ENCODE measurements at places on chromosomes 11 and 22.

DNA sequence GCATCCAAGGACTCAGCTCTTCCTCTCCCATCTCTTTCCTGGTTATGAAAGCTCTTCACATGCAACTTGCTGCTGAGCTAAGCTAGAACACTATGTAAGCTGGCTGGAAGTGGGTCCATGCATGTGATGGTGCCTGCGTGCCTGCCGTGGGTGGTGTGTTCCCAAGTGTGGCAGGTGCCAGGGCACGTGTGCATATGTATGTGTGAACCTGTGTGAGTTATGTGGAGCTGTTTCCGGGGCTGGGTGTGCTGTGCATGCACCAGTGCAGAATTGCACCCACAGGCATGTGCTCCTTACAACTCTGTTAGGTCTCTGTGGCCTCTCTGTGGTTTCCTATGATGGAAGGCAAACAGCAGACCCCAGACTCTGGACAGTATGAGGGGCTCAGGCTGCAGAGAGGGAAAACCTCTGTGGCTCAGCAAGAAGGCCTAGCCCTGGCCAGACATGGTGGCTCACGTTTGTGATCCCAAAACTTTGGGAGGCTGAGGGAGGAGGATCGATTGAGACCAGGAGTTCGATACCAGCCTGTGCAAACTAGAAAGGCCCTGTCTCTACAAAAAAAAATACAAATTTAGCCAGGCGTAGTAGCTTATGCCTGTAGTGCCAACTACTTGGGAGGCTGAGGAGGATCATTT, 4.1 kb upstream of the P2RY6 start:
- no peak for DNase-seq

DNA sequence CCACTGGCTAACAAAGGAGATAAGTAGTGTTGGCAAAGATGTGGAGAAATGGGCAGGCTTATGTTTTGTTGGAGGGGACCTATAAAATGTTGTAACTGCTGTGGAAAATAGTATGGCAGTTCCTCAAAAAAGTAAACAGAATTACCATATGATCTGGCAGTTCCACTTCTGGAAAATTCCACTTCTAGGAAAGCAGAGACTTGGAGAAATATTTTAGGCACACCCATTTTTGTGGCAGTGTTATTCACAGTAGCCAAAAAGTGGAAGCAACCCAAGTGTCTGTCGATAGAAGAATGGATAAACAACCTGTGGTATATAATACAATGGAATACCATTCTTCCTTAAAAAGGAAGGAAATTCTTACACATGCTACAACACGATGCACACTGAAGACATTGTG, 57.0 kb upstream of the ADORA2A start:
- DNase-seq = no peak

DNA sequence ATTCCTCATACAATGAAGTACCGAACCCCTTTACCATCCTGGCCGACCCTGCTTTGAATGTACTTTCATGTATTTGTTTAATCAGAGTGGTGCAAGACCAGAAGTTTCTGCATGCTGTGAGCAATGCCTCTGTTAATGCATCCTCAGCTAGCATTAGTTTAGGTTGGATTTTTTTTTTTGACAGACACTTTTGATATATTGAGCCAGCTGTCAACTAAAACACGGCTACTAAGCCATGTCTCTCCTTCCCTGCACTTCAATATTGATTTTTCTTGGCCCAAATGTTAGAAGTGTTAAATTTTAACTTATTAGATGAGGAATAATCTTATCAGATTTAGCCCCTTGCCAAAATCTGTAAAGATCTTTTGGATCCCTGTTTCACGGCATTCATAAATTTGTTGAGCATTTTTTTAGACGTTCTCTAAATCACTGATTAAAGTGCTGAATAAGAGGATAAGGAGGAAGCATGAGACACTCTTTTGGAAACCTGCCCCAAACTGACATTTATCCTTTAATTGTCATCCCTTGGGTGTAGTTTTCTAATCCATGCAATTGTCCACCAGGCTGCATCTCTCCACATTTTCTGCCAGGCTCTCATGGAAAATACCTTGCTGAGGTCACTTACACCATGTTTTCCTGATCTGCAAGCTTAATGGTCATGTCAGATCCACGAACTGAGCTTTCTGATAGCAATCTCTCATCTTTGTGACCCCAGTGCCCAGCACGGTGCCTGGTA, 130.7 kb downstream of the FEZ1 start:
- no peak for DNase-seq

DNA sequence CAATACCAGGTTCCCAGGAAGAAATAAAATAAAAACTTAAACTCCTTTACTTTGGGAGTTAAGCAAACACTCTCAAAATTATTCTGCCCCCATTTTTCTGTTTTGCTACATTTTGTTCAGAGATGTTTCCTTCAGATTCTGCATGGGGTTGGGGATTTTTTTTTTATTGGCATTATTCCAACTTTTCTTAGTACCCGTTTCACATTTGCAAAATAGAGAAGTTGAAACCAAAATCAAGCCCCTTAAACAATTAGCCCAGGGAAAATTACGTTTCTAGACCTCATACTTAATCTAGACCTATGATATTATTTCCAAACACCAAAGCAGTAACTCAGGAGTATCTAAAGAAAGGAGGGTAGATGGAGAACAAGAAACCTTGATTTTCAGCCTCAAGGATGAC, 20.6 kb upstream of the MS4A7 start:
- no peak for DNase-seq

DNA sequence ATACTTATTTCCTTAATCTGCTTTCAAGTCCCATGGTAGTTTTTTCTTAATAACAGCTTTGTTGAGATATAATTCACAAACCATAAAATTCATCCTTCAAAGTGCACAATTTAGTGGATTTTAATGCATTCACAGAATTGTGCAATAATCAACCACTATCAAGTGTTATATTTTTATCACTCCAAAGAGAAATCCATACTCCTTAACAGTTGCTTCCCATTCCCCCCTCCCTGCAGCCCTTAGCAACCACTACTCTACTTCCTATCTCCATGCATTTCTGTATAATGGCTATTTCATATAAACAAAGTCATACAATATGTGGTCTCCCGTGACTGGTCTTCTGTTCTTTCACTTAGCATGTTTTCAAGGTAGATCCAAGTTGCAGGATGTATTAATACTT, 18.8 kb upstream of the NUP50 start:
- DNase-seq = no peak

DNA sequence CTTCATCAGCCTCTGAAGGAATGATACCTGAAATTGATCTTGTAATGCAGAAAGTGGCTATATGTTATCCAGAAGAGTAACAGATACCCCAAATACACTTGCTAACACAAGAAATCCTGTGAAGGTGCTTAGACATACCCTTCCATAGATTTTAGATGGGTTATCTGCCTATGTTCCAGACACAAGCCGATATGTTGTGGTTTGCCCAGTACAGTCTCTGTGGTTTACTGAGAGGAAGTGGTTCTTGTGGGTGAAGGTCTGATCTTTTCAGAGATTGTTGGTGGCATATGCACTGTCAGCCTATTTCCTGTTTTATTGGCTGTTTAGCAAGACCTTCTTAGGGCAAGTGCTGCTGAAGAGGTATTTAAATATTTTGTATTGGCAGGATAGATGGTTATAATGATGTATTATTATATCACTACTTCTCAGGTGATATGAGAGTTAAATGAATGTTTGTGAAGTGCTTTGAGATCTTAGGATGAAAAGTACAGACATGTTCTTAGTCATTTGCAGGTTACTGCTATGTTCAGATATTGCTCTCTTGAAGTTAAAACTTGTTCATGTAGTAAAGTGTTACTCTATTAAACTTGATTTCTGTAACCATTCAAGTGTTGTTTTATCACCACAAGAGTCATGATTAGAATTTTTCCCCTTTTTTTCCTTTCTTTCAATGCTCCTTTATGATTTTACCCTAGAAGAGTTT, 8.2 kb downstream of the ARHGEF12 start:
- no peak for DNase-seq

- no peak for DNase-seq
Observed at GRCh38 chr22:47324435-47324990, 562.1 kb downstream of the TBC1D22A start.

- peak; percentile 40 for DNase-seq
Observed at GRCh38 chr11:96391698-96392307, 2.0 kb downstream of the JRKL start.

- DNase-seq = no peak
Observed at GRCh38 chr11:110071197-110071596, 22.0 kb upstream of the ZC3H12C start.

- DNase-seq = no peak
Observed at GRCh38 chr11:69158301-69159149, 2.8 kb downstream of the SMIM38 start.

DNA sequence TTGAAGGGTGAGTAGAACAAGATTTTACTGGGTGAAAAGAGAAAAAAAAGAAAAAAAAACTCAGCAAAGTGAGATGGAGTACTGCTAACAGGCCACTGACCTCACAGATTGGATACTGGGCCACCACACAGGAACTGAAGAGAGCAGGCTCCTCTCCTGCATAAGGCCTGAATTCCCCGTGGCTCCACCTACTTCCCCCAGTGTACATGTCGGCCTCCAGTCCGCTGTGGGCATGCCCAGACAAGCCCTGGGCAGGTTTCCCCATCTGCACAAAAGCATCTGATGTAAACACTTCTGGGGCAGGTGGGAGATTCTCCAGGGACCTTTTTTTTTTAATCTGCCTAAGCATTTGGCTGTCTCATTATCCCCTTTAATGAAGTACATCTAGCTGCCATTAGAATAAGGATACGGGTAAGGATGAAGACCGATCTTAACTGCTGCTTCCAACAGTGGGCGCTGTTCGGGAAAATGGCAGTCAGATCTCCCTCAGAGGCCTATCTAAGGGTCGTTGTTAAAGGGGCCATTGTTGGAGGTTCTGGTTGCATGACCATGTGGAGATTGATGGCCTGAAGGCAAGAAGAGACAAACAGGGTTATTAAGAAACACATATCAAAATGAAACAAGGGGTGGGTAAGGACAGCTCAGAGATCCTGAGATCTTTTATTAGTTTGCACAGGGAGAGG, 48.5 kb downstream of the MS4A13 start:
- peak; percentile 28 for DNase-seq

DNA sequence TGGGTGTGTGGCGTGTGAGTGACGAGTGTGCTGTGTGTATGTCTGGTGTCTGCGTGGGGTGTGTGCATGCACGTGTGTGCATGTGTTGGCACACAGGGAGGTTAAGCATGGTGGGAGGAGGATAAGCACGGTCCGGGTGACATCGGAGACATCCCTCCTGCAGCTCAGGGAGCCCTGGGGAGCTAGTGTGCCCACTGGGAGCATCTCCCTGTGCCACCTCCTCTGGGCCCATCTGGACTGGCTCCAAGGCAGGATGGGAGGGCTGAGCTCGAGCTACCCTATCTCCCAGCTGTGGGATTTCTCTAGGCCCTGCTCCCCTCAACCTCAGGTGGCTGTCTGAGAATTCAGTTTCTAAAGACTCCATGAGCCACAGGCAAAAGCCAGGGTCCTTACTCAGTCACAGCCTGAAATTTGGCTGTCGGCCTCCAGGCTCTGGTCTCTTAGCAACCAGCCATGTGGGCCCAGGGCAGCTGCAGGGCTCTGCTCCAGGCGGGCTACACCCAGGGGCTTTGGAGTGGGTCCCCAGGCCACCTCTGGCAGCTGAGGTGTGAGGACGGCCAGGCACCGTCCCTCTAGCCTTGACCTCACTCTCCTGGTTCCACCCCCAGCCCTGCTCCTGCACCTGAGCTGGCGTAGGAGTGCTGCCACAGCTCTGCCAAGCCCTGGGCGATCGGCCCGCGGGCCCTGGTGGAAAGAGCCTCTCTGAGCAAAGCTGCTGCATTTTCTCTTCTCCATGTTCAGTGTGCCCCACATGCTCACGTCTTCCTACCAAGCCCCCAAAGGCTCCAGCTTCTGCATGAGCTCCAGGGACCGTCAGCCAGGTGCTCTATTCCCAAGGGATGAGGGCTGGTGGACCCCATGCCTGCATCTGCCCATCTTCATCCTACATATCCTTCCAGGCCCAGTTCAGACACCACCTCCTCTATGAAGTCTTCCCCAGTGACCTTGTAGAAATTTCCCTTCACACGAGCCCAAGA, 39.7 kb downstream of the RTL6 start:
- DNase-seq = no peak

- no peak for DNase-seq
Observed at GRCh38 chr22:23796461-23796860, 9.7 kb downstream of the SMARCB1 start.

DNA sequence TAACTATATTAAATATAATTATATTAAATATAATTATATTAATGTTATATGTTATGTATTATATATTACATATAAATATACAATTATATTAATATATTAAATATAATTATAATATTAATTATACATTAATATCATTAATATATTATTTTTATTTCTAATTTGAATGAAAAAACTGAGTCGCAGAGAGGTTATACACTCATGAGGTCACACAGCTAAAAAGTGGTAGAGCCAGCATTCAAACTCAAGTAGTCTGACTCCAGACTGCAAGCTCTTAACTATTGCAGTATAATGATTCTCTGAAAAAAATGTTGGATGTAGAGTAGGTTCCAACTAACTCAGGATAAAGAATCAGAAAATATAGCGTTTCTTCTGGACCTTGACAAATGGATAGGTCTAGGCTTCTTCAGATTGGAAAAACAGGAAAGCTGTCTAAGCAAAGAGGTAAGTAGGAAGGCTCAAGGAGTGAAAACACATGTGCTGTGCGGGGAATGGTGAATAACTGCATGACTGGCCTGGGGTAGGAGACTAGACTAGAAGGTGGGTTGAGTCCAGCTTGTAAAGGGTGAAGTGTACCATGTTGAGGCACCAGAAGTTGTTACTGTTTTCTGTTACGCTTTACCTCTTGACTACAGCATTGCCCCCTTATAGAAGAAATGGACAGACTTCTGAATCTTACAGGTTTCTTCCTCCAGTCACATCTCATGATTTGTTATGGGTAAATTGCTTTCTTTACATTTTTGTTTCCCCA, 80.3 kb downstream of the TRIM44 start:
- DNase-seq = no peak

DNA sequence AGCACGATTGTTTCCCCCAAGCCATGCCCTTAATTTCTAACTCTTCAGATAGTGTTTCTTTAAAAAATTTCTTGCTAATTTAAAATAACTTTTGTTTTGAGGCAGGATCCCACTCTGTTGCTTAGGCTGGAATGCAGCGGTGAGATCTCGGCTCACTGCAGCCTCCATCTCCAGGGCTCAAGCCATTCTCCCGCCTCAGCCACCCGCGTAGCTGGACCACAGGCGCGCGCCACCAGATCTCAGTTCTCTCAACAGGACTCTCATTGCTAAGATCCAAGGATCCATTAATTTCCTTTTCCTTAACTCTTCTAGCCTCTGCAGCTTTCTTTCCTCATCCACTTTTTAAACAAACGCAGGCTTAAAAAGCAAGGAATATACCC, 327 bp upstream of the MED17 start:
- no peak for DNase-seq

Measured in NCI-H526 (cell line).